ENCODE measurements at places on chromosomes 7 and 10.

DNA sequence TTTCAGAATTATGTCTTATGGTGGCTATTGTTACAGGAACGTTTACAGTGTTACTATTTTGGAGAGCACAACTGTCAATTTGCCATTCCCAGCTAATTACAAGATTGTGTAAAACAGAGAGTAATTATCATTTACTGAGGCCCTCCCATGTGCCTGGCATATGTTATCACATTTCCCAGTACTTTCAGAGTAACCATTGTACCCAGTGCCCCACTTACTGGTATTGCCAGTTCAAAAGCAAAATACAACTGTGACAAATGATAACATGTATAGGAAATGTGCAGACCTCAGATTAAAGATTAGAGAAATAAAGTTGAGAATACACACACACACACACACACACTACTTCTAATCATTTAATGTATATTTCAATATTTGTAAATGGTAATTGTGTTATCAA, 572.5 kb downstream of the POM121L12 start:
- DNase-seq = no peak

DNA sequence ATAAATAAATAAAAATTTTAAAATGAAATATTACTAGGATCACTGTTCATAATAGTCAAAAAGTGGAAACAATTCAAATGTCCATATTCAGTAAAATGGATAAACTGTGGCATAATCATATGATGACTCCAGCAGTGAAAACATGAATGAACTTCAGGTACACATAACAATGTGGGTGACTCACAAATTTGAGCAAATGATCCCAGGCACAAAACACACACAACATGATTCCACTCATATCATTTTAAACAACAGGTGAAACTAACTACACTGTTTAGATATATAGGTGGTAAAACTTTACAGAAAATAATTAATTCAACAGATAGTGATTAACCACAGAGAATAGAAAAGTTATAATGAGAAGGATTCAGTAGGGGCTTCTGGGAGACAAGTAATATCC, 14.7 kb upstream of the SAMD8 start:
- DNase-seq = no peak

DNA sequence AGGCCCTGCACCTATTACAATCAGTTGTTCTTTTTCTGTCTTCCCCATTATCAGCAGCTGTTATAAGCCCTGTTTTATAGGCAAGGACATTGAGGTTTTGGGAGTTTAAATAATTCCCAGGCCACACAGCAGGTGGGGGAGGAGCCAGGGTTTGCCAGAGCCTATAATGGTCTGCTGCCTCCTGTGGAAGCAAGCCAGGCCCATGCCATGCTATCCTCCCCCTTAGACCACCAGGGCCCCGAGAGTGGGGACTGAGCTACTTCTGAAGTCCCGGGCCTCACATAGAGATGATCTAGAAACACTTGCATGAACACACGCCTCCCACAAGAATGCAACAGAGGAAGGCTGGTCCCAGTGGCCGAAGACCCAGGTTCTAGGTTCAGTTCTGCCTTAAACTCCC, 141.7 kb downstream of the SH3PXD2A start:
- no peak for DNase-seq

DNA sequence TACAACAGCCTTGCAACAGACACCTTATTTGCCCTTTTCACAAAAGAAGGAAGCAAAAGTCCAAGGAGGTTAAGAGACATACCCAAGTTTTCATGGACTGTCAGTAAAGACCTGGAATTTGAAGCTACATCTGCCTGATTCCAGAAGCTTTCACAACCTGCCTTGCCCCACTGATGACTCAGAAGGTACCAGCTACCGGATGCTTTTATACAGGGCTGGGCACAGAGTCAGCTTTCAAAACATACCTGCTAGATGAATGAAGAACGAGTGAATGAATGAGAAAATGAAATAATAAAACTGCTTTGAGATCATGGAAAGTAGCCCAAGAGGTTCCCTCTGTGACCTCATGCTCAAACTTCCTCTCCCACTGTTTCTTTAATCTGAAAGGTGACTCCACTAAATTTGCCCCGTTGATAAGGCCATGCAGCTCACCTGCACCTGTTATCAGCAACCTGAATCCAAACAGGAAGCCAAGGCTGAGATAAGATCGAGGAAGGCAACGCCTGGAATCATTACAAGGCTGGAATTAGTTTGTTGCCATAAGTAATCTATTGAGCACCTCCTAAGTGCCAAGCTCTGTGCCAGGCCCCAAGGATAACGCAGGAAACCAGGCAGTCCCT, 151.5 kb downstream of the WDR11 start:
- DNase-seq = no peak

All from SK-N-MC (cell line).